Hepatocyte (in vitro differentiated cells): ENCODE measurements at places on chromosomes 6 and 20.
A peak's percentile ranks its signal among the peaks of the same experiment; 100 is the strongest.

GRCh38 chr6:127402890-127403617 is 56.1 kb downstream of the KIAA0408 start:
- no peak for DNase-seq
- H3K36me3 ChIP-seq: no peaks in the 10 kb centered on the region
- H3K27me3 ChIP-seq: no peaks in the 10 kb centered on the region
- H3K4me3 ChIP-seq: no peak overlapping the region
- H3K27ac ChIP-seq: no peak overlapping the region
- H3K4me1 ChIP-seq: no peaks in the 10 kb centered on the region

GRCh38 chr6:85556992-85557668 is 36.5 kb downstream of the SNX14 start:
- H3K4me1 ChIP-seq: no peaks in the 10 kb centered on the region
- H3K36me3 ChIP-seq: no peaks in the 10 kb centered on the region
- H3K4me3 ChIP-seq: no peak overlapping the region
- H3K27ac ChIP-seq: no peak overlapping the region
- no peaks in the 10 kb centered on the region for H3K27me3 ChIP-seq
- no peak for DNase-seq

GRCh38 chr6:170523256-170524171 is 29.6 kb downstream of the PSMB1 start:
- H3K27me3 ChIP-seq: no peaks in the 10 kb centered on the region
- no peak overlapping the region for H3K27ac ChIP-seq
- no peaks in the 10 kb centered on the region for H3K4me1 ChIP-seq
- H3K4me3 ChIP-seq: no peak overlapping the region
- no peak for DNase-seq

DNA sequence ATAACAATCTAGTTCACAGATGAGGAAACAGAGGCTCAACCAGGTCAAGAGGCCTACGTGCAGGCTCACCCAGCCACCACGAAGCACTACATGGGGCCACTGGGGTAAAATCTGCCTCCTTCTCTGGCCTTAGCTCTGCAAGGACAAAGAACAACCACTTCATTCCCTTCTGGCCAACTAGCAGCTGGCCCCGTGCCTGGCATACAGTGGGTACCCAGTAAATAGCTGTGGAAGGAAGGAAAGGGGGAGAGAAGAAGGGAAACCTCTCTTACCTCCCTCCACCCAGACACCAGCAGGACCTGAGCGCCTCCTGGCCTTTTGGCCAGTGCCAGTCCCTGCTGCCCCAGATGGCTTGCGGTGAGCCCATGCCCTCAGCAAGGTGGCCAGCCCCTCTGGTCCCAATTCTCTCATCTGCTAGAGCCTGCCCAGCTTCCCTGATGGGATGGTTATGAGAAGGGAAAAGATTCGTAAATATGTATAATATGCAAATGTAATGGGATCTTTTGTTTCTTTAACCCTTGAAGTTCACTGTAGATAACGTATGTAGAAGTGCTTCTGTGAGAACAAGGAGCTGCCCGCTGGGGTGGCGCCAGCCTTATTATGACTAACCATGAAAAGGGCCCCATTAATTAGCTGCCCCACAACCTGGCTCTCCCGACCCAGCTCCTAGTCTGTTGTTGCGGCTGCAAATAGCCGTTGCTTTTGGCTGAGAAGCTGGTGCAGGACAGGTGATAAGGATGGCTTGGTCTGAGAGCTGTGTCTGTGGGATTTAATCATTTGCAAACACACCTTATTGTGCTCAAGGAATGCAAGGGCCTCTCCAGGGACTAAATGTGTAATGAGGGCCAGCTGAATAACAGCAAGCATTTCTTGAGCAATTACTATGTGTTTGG is 62.0 kb downstream of the DLGAP4 start:
- no peak for DNase-seq
- no peaks in the 10 kb centered on the region for H3K4me1 ChIP-seq
- H3K27ac ChIP-seq: no peak overlapping the region
- H3K36me3 ChIP-seq: no peaks in the 10 kb centered on the region

DNA sequence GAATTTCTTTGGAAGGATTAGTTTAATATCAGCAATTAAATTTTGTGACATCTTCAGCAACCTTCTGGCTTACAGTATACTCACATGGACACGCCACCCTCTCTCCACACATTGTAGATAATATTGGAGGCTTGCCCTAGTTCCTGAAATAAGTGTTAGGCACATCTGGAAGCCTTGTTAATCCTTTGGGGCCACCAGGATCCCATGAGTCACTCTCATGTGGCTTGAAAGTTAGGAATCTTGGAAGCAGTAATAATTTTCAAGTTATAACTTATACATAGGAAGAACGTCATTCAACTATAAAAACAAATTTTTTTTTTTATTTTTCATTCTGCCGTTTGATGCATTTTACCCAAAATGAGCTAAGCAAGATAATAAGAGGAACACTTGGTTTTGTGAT is 20.5 kb downstream of the LAMA4 start:
- peaks cover 25% of the 10 kb centered on the region for H3K4me1 ChIP-seq
- DNase-seq: no peak
- H3K27me3 ChIP-seq: no peaks in the 10 kb centered on the region
- no peak overlapping the region for H3K4me3 ChIP-seq
- H3K27ac ChIP-seq: peak overlapping the region; percentile 86

GRCh38 chr6:122845916-122846612 is 57.0 kb downstream of the SMPDL3A start:
- H3K4me3 ChIP-seq: no peak overlapping the region
- H3K36me3 ChIP-seq: no peaks in the 10 kb centered on the region
- peak; percentile 34 for DNase-seq
- H3K27me3 ChIP-seq: no peaks in the 10 kb centered on the region
- peak overlapping the region; percentile 66 for H3K27ac ChIP-seq

DNA sequence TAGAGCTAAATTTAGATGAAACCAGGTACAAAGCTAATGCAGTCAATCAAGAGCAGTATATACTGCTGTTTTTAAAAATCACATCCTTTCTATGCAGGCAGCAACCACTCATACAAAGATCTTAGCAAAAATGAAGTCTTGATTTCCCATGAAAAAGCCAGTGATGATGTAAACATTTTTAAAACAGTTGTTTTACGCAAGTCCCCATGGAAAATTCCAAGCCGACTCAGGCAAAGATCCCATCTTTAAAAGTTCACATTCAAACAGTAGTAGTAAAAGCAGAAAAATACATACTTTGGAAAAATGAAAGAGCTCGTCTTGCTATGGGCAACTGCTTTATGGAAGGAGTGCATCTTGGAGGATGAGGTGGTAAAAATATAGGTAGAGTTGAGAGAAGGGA is 84.0 kb downstream of the RCAN2 start:
- no peak overlapping the region for H3K27ac ChIP-seq
- no peak for DNase-seq
- H3K4me1 ChIP-seq: peaks cover 4% of the 10 kb centered on the region

DNA sequence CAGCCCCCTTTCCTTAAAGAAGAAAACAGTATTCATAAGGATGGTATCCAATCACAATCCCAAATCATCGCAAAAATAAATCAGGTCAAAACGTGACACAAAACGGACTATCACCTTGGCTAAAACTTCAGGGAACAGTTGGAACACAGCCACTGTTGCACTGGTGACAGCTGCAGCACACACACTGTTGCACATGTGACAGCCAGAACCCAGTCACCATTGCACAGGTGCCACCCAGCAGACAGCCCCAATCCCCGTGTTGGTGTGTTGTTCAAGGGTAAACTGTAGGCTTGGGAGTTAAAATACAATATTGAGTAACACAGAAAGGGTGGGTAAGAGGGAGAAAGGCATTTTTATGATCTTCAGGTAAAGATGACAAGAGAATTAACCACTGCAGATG is 15.8 kb downstream of the PSMB1 start:
- no peaks in the 10 kb centered on the region for H3K27me3 ChIP-seq
- peaks cover 4% of the 10 kb centered on the region for H3K4me1 ChIP-seq
- H3K36me3 ChIP-seq: no peaks in the 10 kb centered on the region
- H3K4me3 ChIP-seq: no peak overlapping the region
- no peak overlapping the region for H3K27ac ChIP-seq

- H3K4me1 ChIP-seq: no peaks in the 10 kb centered on the region
- no peak overlapping the region for H3K4me3 ChIP-seq
- no peak overlapping the region for H3K27ac ChIP-seq
- DNase-seq: no peak
- no peaks in the 10 kb centered on the region for H3K27me3 ChIP-seq
- H3K36me3 ChIP-seq: no peaks in the 10 kb centered on the region
Observed at GRCh38 chr6:115594891-115595290, 465.8 kb downstream of the FRK start.

GRCh38 chr20:8951164-8951563 is 117.7 kb upstream of the PLCB4 start:
- no peak overlapping the region for H3K27ac ChIP-seq
- no peak overlapping the region for H3K4me3 ChIP-seq
- no peaks in the 10 kb centered on the region for H3K4me1 ChIP-seq
- no peaks in the 10 kb centered on the region for H3K27me3 ChIP-seq
- no peak for DNase-seq
- no peaks in the 10 kb centered on the region for H3K36me3 ChIP-seq

DNA sequence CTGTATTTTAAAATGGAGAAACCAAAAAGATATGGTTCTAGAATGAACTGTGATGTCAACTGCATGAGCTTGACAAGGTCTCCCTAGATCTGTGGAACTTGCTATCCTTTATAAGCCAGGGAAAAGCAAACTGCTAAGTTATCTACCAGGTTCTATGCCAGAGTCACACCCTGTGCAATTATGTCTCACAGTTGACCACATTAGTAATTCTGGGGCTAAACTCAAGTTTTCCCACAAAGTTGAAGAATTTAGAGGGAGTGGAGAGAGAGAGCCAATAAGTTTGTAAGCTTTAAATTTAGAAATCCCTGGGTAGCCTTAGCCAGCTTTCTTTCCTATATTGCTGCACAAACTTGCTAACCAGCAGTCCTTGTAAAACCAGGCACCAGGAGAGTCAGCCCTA is 407.0 kb upstream of the SASH1 start:
- no peak for DNase-seq
- H3K36me3 ChIP-seq: no peaks in the 10 kb centered on the region
- no peak overlapping the region for H3K4me3 ChIP-seq
- H3K4me1 ChIP-seq: peaks cover 3% of the 10 kb centered on the region
- no peaks in the 10 kb centered on the region for H3K27me3 ChIP-seq

DNA sequence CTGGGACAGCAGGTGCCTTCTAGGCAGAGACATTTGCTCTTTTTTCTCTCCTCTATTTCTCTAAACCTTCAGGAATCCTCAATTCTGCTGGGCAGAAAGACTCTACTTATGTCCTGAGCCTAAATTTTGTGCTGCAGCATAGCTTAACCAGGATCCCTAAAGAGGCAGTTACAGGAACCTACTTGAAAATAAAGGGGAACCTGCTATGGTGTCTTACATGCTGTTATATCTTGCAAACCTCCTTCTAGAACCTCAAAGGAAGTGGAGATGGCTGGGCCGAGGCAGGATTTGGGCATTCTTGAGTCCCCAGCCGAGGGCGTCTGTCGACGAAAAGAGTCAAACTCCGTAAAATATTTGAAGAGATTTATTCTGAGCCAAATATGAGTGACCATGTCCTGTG is 17.1 kb upstream of the GMNN start:
- no peak overlapping the region for H3K27ac ChIP-seq
- H3K4me3 ChIP-seq: no peak overlapping the region
- DNase-seq: no peak

DNA sequence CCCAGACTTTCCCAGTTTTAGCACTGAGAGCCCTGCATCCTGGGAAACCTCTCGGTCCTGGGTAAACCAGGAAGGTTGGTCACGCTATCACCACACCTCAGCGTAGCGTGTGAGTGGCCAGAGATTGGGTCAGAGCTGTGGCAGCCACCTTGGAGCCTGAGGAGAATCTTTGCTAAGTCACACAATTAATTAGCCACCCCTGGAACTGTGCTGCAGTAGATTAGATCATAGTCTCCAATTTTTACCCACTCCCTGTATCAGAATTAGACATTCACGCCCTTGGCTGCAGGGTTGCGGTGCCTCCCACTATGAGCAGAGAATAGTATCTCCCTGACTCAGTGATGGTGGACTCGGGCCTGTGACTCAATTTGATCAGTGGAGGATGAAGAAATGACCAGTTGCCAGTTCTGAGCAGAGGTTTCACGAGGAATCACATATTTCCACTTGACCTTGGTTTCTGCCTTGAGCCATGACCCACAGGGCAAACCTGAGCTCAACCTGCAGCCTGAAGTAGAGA is 6.0 kb upstream of the PTGIS start:
- H3K4me3 ChIP-seq: no peak overlapping the region
- H3K27me3 ChIP-seq: no peaks in the 10 kb centered on the region
- peaks cover 7% of the 10 kb centered on the region for H3K4me1 ChIP-seq
- no peak for DNase-seq
- H3K27ac ChIP-seq: no peak overlapping the region

DNA sequence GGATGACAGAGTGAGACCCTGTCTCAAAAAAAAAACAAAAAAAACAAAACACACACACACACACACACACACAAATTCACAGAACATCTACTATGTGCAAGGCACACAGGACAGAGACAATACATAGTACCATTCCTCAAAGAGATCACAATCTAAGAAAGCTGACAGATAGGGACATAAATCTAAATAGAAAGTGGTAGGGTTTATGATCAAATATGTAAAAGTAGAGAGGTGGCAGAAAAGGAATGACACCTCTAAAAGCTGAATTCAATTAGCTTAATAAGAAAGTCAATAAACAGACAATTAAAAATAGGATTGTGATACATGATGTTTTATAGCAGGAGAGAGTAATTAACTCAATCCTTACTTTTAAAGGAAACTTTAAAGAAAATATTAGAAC is 41.5 kb downstream of the USP45 start:
- H3K27ac ChIP-seq: no peak overlapping the region
- H3K36me3 ChIP-seq: no peaks in the 10 kb centered on the region
- no peak for DNase-seq

DNA sequence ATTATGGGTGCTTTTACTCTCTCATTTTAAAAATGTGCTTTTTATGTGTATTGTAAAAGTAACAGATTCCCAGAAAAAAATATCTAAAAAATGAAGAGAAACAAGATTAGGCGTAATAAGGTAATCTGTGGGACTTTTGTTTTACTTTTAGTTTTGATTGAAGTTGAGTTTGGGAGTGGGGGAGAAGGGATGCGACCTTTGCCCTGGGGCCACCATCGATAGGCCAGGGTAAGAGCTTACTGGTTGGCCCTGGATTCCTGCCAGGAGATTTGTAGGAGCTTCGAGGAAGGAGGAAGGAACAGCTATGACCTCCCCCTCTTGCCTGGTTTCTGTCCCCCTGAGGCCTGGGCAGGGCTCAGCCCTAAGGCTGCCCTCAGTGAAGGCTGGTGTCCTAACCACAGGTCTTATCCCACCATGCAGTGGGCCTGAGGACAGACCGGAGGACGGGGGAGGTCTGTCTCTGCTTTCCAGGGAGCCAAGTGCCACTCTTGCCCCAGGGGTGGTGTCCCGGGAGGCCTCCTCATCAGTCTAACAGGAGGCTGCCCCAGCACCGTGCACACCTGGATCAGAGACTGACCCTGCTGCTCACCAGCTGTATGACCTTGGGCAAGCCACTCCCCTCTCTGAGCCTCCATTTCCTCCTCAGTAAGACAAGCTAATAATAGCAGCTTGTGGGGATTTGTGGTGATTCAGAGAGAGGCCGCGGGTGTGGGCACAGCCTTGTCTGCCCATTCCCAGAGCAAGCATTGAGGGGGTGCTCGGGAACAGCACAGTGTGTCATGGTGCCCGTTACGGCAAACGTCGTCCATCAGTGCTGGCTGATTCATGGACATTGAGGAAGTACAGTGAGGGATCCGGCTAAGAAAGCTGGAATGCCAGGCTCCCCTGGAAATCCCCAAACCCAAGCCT is 21.2 kb downstream of the TGM2 start:
- H3K27ac ChIP-seq: peak overlapping the region; percentile 99
- no peaks in the 10 kb centered on the region for H3K36me3 ChIP-seq
- DNase-seq: peak; percentile 87
- H3K4me1 ChIP-seq: peaks cover 38% of the 10 kb centered on the region
- H3K27me3 ChIP-seq: no peaks in the 10 kb centered on the region
